Adrenal gland (tissue), 19 donors: ENCODE measurements at places on chromosomes 6 and 20. TPM values are rescaled to one million over a fixed set of nuclear protein-coding genes. Genes with fewer than 3 reads are reported as not detected.

- H3K4me1 ChIP-seq, result no peaks in the 10 kb centered on the region
- no peaks in the 10 kb centered on the region for H3K36me3 ChIP-seq
- no peak overlapping the region for H3K4me3 ChIP-seq
- no peaks in the 10 kb centered on the region for H3K27me3 ChIP-seq
Observed at GRCh38 chr6:133756078-133756695, 132.7 kb upstream of the TCF21 start.

GRCh38 chr6:154347981-154348380 is 8.6 kb downstream of the IPCEF1 start:
- H3K4me1 ChIP-seq, result no peaks in the 10 kb centered on the region
- no peak overlapping the region for H3K27ac ChIP-seq
- DNase-seq, result no peak
- no peak overlapping the region for H3K4me3 ChIP-seq

DNA sequence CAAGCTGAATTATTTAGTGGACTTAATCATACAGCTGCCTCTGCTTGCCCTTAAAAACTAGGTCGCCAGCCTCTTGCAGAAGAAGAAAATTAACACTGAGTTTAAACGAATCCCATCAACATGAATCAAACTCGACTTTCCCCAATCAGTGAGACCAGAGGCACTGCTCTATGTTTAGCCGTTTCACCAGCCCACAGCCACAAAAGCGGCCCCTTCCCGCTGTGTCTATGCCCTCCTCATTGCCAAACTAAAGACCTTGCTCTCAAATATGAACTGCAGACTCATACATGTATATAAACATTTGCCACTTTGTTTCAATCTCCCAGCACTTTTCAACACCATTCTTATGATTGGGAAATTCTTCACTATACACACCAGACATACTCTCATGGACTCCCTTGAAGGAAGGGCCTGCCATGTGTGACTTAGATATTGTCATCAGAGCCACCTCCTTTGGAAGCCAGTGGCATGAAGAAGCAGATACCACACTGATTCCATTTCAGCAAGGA is 105.8 kb upstream of the ADGRF1 start:
- H3K4me1 ChIP-seq, result no peaks in the 10 kb centered on the region

DNA sequence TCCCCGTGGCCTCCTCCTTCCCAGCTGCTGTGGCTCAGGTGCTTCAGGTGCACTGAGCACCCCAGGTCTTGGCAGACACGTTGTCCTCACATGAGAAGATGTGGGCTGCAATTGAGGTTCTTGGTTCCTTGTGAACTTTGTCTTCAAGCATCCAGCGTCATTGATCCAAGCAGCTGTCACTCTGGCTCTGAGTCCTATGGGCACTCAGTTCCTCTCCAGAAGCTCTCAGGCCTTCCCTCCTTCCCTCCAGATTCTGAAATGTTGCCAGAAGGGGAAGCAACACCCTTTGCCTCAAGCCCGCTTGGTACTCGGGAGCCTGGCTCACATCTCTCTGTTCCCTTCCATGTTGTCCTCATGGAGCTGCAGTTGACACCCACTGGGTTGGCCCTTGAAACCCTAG is 8.4 kb upstream of the MRGBP start:
- no peaks in the 10 kb centered on the region for H3K4me1 ChIP-seq
- H3K4me3 ChIP-seq, result no peak overlapping the region
- no peaks in the 10 kb centered on the region for H3K36me3 ChIP-seq
- no peak for DNase-seq

DNA sequence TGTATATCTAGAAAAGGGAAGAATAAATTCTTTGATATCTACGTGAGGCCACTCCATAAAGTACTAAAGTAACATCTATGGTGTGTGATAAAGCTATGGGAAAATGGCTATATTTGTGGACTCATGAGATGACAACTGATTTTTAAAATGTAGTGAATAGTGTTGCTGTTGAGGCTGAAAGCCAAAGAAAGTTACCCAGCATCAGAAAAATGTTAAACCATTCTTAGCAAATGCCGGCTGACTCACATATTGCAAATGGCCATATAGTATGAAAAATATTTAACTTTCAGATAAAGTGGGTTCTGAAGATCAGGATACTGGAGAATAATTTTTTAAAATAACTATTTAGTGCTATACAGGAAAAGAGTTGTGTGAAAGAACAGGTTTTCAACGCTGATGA is 129.9 kb upstream of the GRIK2 start:
- H3K27ac ChIP-seq, result no peak overlapping the region
- no peak overlapping the region for H3K4me3 ChIP-seq
- H3K4me1 ChIP-seq, result no peaks in the 10 kb centered on the region
- no peaks in the 10 kb centered on the region for H3K27me3 ChIP-seq

DNA sequence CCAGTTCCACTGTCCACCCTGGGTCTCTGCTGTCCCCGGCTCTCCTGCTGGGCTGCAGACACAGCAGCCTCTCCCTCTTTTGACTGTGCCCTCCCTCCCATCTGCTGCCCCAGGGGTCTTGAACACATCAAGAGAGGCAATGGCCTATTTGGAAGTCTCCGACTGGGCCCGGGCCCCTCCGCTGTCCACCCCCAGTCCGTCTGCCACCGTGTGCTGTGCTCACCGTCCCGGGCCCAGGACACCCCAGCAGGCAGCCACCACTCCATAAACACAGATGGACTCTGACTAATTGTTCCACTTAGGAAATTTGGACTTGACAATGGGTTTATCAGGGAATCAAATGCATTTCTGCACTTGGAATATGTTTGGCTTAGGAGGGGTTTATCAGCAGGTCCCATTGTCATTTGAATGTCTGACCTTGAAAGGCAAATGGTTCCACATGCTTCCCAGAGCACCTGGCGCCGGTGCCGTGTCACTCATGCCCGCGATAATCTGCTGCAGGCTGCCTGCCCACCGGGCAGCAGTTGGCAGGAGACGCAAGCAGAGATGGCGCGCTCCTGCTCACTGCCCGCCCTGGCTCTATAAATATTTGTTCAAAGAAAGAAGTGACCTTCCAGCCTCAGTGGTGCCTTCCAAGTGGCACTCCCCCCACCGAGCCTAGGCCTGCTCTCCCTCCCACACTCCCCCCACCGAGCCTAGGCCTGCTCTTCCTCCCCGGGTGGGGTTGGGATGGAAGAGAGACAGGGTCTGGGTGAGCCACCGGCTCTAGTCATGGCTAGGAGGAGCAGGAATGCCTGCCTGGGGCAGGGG is 18.8 kb upstream of the FRMD1 start:
- no peak overlapping the region for H3K4me3 ChIP-seq
- no peaks in the 10 kb centered on the region for H3K4me1 ChIP-seq
- peaks cover 13% of the 10 kb centered on the region for H3K27me3 ChIP-seq
- no peak for DNase-seq
- H3K27ac ChIP-seq, result no peak overlapping the region
- H3K36me3 ChIP-seq, result no peaks in the 10 kb centered on the region

The RIPPLY2 gene
- 0.56 TPM for polyA plus RNA-seq
